ENCODE measurements at places on chromosomes 1 and 21. TPM values are rescaled to one million over a fixed set of nuclear protein-coding genes. Genes with fewer than 3 reads are reported as not detected.
A peak's percentile ranks its signal among the peaks of the same experiment; 100 is the strongest.

Gene RASAL2
- total RNA-seq = 0.13 TPM

Gene CELA3B
- not detected for total RNA-seq

Gene CRYAA
- not detected for total RNA-seq

DNA sequence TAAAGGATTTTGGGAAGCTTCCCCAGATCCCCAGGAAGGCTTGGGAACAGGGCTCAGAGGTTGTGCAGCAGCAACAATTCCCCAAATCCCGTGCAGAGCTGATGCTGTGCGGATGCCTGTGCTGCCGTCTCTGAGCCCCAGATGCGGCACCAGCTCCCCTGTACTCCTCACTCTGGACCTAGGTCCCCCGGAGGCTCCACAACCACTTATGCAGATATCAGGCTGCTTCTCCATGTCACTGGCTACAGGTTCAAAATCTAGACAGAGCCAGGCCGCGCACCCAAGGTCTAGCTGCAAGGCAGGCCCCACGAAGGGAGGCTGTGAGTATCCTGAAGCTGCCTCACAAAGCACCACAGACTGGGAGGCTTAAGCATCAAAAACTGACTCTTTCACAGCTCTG is 81.6 kb downstream of the PDE9A start:
- peaks cover 3% of the 10 kb centered on the region for H3K36me3 ChIP-seq
- no peak for DNase-seq
- no peaks in the 10 kb centered on the region for H3K27me3 ChIP-seq
- peaks cover 33% of the 10 kb centered on the region for H3K4me1 ChIP-seq
- H3K4me3 ChIP-seq = no peak overlapping the region
- no peak overlapping the region for H3K27ac ChIP-seq

- H3K27me3 ChIP-seq = no peaks in the 10 kb centered on the region
- peaks cover 5% of the 10 kb centered on the region for H3K4me1 ChIP-seq
- H3K4me3 ChIP-seq = no peak overlapping the region
Measured at GRCh38 chr21:42535602-42536171, 22.0 kb downstream of the SLC37A1 start.

- peak overlapping the region; percentile 51 for H3K27ac ChIP-seq
- no peaks in the 10 kb centered on the region for H3K27me3 ChIP-seq
- peaks cover 50% of the 10 kb centered on the region for H3K4me1 ChIP-seq
Measured at GRCh38 chr1:9680828-9681227, 29.3 kb downstream of the PIK3CD start.

- no peaks in the 10 kb centered on the region for H3K36me3 ChIP-seq
- no peak for DNase-seq
- no peak overlapping the region for H3K27ac ChIP-seq
- H3K4me1 ChIP-seq = no peaks in the 10 kb centered on the region
- no peak overlapping the region for H3K4me3 ChIP-seq
- no peaks in the 10 kb centered on the region for H3K27me3 ChIP-seq
Measured at GRCh38 chr1:115190540-115191170, 101.4 kb upstream of the TSPAN2 start.

DNA sequence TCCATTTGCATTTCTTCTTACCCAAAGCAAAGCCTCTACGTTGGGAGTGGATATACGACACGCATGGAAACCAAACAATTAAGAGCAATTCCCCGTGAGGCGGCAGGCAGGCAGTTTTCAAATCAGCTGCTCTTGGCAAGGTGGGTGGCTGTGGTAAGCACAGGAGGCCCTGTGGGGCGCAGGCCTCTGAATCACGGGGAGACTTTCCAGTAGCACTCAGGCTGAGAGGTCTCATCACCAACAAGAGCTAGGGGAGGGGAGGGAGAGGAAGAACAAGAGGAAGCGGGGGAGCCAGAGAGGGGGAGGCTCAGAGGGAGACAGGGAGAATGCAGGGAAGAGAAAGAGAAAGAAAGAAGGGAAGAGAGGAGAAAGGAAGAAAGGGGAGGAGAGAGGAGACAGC is 56.4 kb downstream of the MT1HL1 start:
- H3K4me1 ChIP-seq = no peaks in the 10 kb centered on the region
- no peaks in the 10 kb centered on the region for H3K27me3 ChIP-seq
- no peak overlapping the region for H3K27ac ChIP-seq
- no peak overlapping the region for H3K4me3 ChIP-seq
- no peak for DNase-seq
- no peaks in the 10 kb centered on the region for H3K36me3 ChIP-seq

GRCh38 chr1:40532844-40533424 is 1.5 kb downstream of the ZNF684 start:
- DNase-seq = no peak
- no peaks in the 10 kb centered on the region for H3K27me3 ChIP-seq
- no peaks in the 10 kb centered on the region for H3K36me3 ChIP-seq
- no peak overlapping the region for H3K4me3 ChIP-seq

All from naive thymus-derived CD4-positive, alpha-beta T cell (primary cell).